ENCODE measurements at places on chromosomes 5 and 9.

DNA sequence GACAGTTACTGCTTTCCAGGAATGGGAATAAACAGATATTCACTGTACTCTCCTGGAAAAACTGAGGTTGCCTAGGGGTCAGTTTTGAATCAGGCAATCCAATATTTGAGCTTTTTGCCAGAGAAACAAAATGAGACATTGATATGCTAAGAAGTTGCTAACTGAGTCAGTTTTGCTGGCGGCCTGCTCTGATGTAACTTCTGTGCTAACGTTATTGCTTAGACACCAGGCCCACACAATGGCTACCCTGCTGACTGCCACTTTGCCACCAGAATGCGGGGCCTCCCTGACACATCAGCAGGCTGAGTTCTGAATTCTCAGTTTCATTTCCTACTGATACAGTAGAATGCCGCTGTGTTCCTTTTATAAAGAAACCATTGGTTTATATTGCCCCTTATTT, 18.2 kb upstream of the ZNF618 start:
- DNase-seq = no peak

- no peak for DNase-seq
These were observed 204.5 kb downstream of the SEMA6A start for GRCh38 chr5:116370149-116370548.

DNA sequence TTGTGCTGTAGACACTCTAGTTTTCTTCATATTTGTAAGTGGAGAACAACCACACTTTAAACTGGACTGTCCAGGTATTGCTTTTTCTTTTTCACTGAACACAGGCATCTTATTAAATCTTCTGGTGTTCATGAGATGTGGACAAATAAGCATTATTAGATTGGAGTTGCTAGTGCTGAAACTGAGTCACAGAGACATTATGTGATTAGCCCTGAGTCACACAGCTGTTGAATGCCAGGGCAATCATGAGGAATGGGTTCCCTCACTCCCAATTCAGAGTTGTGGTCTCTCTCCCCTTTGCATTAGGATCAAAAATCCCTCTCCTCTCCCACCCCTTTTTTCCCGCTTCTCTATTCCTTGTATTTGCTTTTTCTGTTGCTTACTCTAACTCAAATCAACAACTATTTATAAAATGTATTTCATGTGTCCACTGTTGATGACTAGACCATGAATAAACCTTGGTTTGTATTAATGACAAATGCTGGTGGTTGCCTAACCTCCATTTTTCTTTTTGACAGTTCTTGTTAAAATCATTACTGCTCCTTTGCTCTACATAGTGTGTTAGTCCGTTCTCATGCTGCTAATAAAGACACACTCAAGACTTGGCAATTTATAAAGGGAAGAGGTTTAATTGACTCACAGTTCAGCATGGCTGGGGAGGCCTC, 738.2 kb downstream of the BRINP1 start:
- no peak for DNase-seq

GRCh38 chr9:121732886-121733285, 81.5 kb downstream of the DAB2IP start:
- no peak for DNase-seq

DNA sequence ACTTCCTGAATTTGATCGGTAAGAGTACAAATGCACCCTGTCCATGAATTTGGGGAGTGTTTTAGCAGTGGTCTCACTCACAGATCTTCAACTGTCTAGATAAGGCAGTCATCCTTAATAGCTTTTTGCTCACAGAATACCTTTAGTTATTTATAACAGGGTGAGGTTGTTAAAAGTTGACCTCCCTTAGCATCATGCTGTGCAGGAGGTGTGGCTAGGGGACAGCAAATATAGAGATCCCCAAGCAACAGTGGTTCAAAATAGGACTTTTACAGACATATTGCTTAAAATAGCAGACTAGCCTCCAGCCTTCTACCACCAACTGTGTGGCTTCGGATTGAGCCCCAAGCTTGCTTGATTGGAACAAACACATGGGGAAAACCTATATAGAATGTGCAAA, 724.4 kb downstream of the TLE1 start:
- DNase-seq = no peak

DNA sequence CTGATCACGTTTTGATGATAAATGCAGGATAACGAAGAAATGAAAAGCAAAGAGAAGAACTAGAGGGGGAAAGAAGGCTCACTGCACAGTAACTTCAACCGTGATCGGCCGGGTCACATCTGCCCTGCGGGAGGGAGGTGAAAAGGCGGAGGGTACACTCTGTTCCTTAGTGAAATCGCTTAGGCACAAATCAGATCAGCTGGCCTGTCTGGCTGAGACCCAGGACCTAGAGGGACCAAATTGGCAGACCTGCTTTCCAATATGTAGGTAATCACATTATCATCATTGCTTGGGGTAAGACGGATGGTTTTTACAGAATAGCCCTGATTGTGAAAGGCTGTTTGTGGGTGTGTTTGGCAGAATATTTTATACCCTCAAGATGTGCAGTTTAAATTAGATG, 82.2 kb downstream of the SLC28A3 start:
- DNase-seq = no peak

- no peak for DNase-seq
These were observed 846 bp upstream of the NSG2 start for GRCh38 chr5:174044466-174045254.

GRCh38 chr9:14107977-14108376, 206.0 kb downstream of the NFIB start:
- DNase-seq = no peak

DNA sequence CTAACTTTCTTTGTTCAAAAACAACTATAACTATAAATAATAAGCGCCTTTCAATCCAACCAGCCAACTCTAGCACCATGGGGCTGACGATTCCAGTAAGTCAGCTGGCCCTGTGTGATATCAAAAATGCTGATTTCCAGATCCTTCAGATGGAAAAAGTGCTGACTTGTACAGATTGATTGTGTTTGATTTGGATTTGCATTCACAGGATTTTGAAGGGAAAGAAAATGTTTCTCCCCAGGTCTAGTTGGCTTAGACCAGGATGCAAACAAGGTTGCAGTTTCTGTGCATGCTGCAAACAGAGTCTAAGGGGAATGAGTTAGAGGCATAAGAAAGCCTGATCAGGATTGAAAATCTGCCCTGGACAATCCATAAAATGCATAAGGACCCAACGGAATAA, 68.9 kb downstream of the SLC1A3 start:
- DNase-seq = no peak

- DNase-seq = no peak
These were observed 24.3 kb downstream of the NDFIP1 start for GRCh38 chr5:142132916-142133315.

DNA sequence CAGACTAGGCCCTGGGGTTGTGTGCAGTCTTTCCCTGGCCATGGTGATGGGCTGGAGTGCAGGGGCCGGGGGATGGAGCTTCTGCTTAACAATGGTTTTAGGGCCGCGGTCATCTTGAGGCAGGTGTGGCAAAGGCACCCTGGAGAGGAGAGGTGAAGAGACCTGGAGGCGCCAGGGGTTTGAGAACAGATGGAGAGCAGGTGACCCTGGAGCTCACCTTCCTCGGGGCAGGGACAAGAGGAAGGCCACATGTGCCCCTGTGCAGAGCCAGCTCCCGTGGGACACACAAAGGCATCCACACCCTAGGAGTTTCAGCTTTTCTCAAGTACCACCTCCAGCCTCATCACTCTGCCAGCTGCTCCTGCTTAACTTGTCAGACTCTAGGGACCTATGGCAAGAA, 46.4 kb upstream of the SH3GL2 start:
- DNase-seq = no peak
